ENCODE measurements at places on chromosomes 2 and 18.

DNA sequence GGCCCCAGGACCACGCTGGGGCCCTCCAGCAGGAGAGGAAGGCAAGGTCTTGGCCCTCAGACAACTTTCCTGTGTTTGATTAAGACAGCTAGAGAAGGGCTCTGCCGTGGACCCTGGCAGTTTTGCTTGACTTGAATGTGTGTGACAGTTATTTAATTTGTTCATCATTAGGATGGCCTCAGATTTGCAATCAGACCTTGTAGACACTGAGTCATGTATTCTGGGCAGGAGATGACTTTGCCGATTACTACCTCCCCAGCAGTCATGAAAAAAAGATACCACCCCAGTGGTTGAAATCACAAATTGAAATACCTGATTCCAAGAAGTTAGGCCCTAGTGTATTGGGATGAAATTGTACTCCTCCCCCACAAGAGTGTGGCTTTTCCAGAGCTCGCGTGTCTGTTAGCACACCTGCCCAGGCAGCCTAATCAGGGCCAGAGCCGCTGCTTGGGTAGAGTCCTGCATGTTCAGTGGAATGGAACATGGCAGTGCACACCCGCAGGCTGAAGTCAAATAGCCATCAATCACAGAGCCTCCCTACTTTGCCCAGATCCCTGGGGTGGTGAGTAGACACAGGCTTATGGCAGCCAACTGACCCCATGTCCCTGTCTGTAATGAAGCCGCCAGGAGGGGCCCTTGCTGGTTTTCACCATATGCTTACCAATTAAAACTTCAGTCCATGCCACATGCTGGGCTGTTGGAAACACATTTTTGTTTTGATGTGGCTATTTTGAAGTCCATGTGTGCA, 122.5 kb downstream of the TPGS2 start:
- peaks cover 7% of the 10 kb centered on the region for H3K27me3 ChIP-seq
- H3K4me3 ChIP-seq: no peak overlapping the region
- H3K4me1 ChIP-seq: no peaks in the 10 kb centered on the region

DNA sequence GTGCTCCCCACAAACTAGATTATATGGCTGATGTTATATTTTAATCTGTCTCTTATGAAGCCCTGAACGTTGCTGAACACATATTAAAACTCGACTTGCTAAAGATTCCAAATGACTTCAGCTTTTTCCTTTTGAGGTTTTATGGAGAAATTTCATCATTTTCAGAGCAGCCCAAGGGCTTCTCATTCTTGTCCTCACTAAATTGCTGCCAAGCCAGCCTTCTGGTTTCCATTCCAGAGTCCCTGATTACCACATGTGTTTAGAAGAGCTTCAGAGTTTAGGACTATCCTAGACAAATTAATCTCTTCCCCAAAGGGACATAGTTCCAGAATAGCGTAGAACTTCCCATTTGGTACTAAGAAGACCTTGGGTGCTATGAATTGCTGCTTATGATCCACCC, 77.8 kb upstream of the CCDC195 start:
- peaks cover 68% of the 10 kb centered on the region for H3K36me3 ChIP-seq
- H3K27me3 ChIP-seq: no peaks in the 10 kb centered on the region
- peaks cover 2% of the 10 kb centered on the region for H3K4me1 ChIP-seq
- no peak for DNase-seq
- H3K4me3 ChIP-seq: no peak overlapping the region

DNA sequence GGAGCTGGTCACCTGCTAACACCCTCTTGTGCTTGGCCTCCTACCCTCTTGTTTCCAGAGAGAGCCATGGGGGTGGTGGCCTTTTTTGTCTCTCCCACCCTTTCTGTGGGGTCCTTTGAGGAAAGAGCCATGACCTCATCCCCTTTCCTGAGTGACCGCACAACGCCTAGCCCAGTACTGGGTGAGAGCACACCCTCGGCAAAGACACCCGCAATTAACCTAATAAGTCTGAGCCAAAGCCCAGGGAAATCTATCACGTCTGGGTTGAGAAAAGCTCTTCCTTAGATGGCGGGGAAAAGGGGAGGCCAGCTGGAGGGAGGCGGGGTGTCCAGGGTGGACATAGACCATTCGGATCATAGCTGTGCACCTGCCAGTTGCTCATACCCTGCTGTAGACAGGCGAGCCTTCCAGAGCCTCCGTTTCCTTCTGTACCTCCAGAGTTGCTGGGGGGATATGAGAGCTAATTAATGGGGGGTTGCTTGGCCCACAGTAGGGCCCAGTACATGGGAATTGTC, 93.7 kb upstream of the MCFD2 start:
- no peak overlapping the region for H3K27ac ChIP-seq
- no peaks in the 10 kb centered on the region for H3K4me1 ChIP-seq
- H3K4me3 ChIP-seq: no peak overlapping the region
- no peaks in the 10 kb centered on the region for H3K27me3 ChIP-seq
- DNase-seq: no peak

GRCh38 chr18:55328301-55328700, 259.7 kb downstream of the TCF4 start:
- no peaks in the 10 kb centered on the region for H3K36me3 ChIP-seq
- peaks cover 7% of the 10 kb centered on the region for H3K27me3 ChIP-seq
- no peak overlapping the region for H3K27ac ChIP-seq
- no peak for DNase-seq
- peaks cover 10% of the 10 kb centered on the region for H3K4me1 ChIP-seq
- no peak overlapping the region for H3K4me3 ChIP-seq

DNA sequence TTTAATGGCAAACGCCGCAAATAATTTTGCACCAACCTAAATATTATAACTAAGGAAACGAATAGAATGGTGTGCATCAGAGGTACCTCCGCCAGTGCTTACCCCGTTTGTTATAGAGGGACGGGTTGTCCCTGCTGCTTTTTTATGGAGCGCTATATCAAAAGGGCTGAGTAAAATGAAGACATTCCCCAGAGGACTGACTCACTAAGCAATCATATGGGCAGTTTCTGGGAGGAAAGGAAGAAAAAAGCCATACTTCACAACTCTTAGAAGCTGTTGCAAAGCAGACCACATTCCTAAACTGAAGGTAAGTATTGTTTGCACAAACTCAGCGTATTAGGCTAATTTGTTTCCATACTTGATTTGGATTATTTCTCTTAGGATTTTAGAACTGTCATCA, 12.9 kb downstream of the ID2 start:
- H3K27ac ChIP-seq: no peak overlapping the region
- DNase-seq: no peak
- peaks cover 21% of the 10 kb centered on the region for H3K27me3 ChIP-seq

DNA sequence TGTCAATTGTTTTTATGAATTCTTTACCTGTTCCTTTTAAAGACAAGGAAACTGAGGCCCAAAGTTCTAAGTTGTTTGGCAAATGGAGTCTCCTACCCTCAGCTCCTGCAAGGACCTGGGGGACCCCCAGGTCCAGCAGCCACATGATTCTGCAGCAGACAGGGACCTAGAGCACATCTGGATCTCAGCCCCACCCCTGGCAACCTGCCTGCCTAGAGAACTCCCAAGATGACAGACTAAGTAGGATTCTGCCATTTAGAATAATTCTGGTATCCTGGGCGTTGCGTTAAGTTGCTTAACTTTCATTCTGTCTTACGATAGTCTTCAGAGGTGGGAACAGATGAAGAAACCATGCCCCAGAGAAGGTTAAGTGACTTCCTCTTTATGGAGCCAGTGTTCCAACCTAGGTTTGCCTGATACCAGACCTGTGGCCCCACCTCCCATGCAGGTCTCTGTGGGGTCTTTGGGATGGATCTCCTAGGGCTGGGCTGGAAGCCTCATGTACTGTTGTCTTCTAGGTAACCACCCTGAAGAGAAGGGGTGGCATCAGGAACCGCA, 5.6 kb upstream of the CENPA start:
- H3K27me3 ChIP-seq: no peaks in the 10 kb centered on the region
- H3K4me1 ChIP-seq: peaks cover 8% of the 10 kb centered on the region
- no peak overlapping the region for H3K27ac ChIP-seq
- peaks cover 30% of the 10 kb centered on the region for H3K36me3 ChIP-seq
